ENCODE measurements at places on chromosomes 2 and 18.

DNA sequence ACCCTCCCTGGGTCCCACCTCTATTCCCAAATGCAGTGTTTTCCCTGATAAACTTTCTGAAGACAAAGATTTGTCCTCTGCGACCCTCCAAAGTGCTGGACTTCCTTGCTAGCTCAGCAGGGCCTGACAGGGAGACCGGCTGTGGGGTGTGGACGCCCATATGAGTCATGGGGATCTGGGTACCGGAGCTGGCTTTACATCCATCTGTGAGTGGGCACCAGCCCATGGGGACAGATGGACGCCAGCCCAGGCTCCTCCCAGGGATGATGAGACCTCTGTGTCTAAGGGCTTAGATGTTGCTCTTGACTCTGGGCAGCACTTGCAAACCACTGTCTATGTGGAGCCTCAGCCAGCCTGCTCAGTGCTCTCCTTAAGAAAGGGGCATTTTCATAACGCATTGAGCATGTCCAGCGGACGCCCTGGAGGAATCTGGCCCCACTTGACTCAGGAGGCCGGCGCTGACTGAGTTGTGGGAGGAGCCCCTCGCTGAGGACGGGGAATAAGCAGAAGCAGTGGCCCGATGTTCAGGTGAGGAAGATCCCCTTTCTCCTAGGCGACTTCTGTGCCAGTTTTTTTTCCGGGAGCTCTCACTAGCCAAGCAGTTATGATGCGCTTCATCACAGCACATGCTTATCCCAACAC, 229.4 kb upstream of the MYT1L start:
- no peak for DNase-seq

- no peak for DNase-seq
Measured at GRCh38 chr18:55875371-55875901, 287.4 kb upstream of the TCF4 start.

DNA sequence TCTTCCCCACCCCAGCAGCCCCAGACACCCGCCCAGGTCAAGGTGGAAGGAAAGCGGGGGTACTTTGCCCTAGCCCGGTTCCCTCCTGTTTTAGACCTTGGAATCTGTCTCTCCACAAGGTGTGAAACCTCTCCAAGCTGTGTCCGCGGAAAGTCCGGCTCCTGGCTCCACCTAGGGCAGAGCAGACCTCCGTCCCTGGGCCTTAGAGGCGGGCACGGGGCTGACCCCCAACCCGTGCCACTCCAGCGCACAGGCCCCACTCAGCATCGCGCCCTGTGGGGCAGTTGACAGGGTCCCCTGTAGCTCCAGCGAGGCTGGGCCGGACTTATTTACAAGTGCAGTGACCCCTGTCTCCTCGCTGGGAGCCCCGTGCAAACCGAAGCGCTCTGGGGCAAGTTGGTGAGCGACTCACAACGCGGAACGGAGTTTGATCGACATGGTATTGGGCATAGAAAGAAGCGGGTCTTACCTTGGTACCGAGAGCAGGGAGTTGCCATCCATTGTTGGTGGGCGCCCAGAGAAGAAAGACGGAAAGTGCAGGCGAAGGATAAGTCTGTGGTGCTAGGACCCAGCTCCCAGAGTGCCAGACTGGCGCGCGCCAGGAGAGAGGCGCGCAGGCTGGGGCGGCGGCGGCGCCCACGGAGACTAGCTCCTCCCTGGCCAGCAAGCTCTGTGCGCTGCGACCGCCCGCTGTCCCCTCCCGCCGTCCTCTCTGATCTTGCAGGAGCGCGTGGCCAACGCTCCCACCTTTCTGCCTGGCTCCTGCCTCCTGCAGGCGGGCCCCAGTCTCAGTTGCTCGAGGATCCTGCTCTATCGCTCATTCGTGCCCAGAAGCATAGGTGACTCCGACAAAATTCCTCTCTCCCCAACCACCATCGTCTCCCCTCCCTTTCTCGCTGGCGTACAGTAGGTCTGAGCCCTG, at the start of gene SPHKAP:
TSS of gene SPHKAP (minus strand) at position 590 of the 922 bp plus-strand sequence. CDS start at position 501, 89 bp downstream.
- no peak for DNase-seq

DNA sequence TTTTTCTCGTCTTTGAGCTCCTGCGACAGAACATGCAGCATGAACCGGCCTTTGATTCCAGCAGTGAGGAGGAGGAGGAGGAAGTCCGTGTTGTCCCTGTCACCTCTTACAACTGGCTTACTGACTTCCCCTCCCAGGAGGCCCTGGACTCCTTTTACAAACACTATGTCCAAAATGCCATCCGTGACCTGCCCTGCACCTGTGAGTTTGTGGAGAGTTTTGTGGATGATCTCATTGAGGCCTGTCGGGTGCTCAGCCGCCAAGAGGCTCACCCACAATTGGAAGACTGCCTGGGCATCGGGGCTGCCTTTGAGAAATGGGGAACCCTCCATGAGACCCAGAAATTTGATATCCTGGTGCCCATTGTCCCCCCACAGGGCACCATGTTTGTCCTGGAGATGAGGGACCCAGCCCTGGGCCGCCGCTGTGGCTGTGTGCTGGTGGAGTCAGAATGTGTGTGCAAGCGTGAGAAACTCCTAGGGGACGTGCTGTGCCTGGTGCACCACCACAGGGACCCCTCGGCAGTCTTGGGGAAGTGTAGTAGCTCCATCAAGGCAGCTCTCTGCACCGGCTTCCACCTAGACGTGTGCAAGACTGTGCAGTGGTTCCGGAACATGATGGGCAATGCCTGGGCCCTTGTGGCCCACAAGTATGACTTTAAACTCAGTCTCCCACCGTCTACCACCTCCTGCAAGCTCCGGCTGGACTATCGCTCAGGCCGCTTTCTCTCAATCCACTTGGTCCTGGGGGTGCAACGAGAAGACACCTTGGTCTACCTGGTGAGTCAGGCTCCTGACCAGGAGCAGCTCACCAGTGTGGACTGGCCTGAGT, 2.1 kb downstream of the ITPRIPL1 start:
- no peak for DNase-seq

DNA sequence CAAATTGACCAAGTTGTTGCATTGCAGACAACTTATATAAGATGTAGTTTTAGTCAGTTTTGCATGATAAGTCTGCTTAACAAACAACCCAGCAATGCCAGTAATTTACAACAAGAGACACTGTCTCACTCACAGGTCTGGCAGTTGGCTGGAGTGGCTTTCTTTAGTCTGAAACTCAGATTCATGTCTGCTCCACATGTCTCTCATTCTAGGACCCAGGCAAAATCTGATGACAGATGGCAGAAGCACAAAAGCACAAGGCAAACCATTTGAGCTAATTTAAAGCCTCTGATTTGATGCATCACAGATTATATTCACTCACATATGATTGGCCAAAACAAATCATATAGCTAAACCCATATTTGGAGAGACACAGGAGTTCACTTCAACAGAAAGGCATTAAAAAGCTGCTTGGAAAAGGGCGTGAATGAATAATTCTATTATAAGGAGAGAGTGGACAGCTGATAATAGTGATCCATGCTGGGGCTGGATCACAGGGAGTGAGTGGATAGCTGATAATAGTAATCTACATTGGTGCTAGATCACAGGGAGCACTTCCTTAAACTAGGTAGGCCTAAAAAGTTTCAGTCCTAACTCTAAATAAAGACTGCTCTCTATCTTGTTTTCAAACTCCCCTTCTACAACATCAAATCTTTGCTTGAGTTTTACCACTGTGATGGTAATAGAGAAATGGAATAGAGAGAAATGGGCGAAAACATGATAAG, 593.2 kb upstream of the ZNF804A start:
- no peak for DNase-seq

DNA sequence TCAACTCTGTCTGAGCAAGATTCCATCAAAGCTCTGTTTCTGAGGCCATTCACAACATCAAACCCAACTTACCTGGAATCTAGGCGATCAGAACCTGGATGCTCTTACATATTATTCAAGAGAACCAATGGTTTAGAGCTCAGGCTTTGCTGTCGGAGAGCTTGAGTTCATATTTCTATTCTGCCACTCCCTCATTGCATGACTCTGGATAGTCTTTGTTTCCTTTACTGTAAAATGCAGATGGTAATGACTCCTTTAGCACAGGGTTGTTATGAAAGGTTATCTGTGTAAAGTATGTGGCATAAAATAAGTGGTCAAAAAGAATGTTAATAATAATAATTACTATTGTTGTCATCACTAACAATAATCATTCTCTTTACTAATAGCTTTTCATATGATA, 12.6 kb downstream of the RELCH start:
- no peak for DNase-seq

- no peak for DNase-seq
Measured at GRCh38 chr2:26952374-26952773, 18.1 kb upstream of the MAPRE3 start.

- DNase-seq, result no peak
Measured at GRCh38 chr2:98643496-98644100, 35.2 kb downstream of the UNC50 start.

GRCh38 chr2:219297766-219298456, 11.3 kb downstream of the PTPRN start:
- DNase-seq, result no peak

DNA sequence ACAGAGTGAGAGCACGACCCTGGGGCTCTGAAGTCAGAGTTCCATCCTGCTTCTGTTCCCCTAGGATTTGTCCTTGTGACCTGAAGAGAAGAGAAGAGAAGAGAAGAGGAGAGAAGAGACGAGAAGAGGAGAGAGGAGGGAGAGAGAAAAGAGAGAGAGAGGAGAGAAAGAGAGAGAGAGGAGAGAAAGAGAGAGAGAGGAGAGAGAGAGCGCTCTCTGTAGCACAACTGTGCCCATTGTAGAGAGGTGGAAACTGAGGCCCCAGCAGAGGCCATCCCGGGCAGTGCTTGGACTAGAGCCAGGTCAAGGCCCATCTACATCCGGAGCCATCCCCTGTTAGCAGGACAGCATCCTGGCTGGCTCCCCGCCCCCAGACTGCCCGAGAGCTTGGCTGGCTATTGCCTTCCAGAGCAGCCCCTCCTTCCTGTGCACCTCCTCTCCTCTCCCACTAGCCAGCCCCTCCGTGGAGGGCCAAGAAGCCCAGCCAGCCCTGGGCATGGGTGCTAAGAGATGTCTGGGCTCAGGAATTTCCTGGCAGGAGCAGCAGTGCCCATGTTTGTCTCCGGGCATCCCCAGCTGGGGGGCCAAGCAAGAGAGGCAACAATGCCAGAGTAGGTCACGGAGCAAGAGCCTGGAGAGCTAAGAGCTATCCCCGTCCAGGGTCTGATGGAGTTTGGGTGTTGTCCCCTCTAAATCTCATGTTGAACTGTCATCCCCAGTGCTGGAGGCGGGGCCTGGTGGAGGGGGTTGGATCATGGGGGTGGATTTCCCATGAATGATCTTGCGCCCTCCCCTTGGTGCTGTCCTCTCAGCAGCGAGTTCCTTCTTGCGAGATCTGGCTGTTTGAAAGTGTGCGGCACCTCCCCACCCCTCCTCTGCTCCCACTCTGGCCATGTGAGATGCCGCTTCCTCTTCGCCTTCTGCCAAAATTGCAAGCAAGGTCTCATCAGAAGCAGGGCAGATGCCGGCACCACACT, 18.2 kb upstream of the GPR55 start:
- no peak for DNase-seq

GRCh38 chr2:141741652-141742051, 389.2 kb downstream of the LRP1B start:
- DNase-seq, result no peak

- no peak for DNase-seq
Measured at GRCh38 chr2:38444247-38444646, 67.2 kb upstream of the ATL2 start.

DNA sequence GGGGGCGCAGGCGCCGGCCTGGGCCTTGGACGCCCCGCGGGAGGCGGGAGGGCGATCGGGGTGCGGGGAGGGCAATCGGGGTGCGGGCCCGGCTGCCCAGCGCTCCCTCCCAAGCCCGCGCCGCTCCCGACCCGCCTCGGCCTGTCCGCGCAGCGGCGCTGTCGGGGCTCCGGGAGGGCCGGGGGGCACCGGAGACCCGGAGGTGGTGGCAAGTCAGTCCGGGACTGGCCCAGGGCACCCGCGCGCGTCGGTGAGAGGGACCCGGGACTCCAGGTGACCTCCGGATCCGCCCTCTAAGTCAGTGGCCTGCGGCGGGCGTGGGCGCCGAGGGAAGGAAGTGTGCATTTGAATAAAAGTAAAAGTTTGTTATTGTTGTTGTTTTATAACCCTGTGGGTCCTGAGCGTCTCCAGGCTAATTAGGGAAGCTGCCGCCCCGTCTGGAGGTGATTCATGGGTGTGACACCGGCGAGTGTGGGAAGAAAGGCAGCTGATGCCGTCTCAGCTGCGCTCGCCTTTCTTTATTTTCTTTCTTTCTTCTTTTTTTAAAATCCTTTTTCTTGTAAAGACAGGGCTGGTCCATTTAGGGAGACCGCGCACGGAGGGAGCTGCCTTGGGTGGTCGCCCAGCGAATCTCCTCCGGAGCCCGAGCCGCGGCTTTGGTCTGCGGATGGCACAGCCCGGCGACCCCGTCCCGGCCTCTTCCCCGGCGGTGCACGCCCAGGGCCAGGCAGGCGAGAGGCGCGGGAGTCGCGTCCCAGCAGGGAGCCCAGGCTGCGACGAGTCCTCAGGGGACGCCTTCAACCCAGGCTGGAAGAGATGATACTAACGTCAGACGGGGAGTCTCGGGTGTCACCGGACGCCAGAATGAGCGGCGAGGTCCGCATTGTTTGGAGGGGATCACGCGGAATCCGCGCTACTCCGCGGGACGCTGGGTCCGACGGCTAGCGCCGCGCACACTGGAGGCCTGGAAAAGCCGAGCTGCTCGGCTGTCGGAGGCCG, 627 bp upstream of the CRACDL start:
- DNase-seq, result no peak

DNA sequence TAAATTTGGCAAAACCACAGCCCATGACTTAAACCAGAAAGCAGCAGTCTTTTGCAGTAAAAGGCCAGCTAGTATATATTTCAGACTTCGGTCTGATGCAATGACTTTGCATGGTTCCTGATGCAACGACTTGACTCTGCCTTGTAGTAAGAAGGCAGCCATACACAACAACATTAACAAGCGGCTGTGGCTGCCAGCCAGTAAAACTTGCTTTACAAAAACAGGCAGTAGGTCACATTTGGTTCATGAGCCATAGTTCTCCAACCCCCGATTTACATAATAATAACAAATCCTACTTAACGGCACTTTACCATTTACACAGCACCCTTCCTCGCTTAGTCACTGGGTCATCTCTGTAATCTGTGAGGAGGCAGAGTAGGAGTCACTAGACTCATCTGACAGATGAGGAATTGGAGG, 410.3 kb downstream of the LRATD1 start:
- no peak for DNase-seq

GRCh38 chr2:150548527-150548926, 61.1 kb upstream of the RND3 start:
- no peak for DNase-seq

DNA sequence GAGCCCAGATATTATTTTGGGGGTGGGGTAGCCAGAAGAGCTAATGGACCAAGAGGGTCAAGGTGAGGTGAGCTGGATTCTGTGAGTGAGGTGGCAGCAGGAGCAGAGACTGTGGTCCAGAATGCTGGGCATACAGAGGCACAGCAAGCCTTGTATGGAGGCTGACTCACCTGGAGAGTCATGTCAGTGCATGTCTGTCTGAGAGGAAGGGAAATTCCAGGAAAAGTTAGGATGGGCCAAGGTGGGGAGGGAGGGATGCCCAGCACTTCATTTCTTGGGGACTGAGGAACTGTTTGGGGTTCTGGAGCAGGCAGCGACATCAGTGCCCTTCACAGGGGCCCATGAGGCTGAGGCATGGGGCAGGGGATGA, 21.1 kb downstream of the PER2 start:
- DNase-seq, result no peak
